RWPE2 (cell line): ENCODE measurements at places on chromosomes 12 and 14.

GRCh38 chr14:99260587-99261551, 11.1 kb downstream of the BCL11B start:
- DNase-seq, result no peak

- no peak for DNase-seq
Measured at GRCh38 chr14:21978184-21978998, 304.8 kb upstream of the OR4E1 start.

DNA sequence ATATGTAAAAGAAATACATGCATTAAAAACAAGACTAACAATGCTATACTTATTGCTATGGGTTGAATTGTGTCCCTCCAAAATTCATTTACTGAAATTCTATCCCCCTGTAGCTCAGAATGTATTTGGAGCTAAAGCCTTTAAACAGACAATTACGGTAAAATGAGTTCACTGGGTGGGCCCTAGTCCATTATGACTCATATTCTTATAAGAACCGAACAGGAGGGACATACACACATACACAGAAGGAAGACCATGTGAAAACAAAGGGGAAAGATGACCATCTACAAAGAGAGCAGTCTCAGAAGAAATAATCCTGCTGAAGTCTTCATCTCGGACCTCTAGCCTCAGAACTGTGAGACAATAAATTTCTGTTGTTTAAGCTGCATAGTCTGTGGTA, 77.1 kb upstream of the ANKS1B start:
- no peak for DNase-seq

DNA sequence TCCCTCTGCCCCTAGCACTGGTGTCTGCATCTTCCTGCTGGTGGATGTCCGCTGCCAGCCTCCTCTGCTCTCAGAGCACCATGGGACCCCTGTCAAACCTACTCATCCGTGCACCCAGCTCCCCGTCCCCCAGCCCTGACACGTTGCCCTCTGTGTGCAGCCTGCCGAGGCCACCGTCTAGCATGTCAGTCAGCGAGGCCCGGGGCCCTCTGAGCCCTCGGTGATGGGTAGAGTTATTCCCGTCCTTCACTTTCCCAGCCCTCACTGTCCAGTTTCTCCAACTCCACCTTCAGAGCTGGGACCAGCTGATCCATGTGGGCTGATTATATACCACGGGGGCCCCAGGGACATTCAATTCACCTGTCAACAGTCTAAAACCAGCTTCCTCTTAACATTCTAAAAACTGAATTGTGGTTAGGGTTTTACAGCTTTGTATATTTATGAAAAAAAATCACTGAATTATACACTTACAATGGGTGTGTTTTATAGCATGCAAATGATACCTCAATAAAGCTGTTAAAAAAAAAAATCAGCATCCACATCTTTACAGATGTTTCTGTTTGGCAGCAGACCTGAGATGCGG, 61.3 kb downstream of the CCDC88C start:
- DNase-seq, result peak; percentile 61

DNA sequence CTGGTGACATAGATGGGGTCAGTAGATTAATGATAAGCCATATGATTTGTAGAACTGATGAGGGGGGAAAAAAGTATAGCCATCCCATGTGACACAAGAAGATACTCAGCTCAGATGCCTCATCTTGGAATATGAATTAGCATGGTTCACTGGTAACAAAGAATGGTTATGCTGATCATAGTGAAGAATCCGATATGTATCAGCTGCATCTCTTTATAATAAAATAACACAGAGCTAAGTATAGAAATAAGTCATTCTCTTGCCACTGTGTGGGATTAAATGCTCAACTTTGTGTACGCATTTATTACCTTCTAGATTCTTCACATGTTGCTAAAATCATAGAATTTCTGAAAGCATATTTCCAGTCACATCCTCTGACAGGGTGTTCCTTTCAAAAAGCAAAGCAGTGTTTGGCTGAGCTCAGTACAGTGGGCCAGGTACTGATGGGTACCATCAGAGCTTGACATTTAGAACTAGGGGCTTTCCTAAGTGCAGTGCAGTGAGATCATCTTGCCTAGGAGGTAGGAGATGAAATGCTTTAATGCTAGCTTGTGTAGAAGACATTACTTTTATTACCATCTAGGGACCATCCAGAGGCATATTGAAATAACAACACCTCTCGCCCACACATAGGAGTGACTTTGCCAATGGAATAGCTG, 256.2 kb downstream of the TMEM117 start:
- DNase-seq, result no peak

DNA sequence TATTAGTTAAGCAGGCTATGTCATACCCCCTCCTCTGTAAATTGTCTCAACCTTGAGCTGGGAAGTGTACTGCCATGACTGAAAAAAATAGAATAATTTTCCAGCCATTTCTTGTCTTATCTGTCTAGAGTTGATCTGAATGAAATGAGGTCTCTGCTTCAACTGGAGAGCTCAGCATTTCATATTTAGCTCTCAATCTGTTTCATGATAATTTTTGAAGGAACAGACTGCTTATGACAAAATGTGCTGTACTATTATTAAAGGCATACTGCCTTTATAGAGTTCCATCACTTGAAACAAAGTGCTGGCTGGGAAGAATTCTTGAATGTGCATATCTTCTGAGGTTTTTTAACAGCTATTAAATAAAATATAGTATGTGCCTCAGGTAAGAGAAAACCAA, 19.1 kb downstream of the PTPRO start:
- no peak for DNase-seq

DNA sequence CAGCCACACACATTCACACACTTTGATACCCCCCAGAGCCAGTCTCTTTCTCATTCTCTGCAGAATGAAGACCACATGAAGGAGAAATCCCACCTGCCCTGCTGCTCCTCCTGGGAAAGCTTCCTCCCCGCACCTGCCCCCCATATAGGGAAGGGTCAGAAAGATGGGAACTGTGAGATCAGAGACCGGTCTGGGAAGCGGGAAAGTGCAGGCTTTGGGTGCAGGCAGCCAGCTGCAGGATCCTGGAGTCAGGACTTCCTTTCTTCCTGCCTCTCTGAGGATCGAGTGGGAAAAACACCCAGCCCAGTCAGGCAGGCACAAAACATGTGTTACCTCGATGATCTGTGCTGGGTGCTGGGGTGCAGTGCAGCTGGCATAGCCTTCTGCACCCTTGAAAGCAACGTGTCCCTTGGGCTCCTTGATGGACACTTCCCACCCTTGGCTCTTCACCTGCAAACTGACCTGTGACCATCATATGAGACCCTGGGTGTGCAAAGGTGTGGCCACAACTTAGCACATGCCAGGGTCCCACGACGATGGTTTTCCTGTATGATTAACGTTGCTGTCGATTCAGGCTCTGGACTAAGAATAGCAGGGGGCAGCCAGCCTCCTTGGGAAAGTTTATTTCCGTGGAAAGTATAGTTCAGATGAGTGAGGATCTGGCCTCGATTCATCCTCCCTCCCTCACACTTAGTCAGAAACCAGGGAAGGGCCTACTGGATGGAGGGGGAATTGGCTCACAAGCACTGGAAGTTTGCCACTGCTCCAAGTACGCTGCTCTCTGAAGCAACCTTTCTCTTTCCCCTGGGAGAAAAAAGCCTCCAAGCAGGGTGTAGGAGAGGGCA, 105.4 kb upstream of the MED13L start:
- DNase-seq, result no peak

GRCh38 chr12:102781117-102781516, 135.9 kb downstream of the PAH start:
- no peak for DNase-seq

- no peak for DNase-seq
Measured at GRCh38 chr12:42090899-42091298, 53.8 kb downstream of the GXYLT1 start.
